ENCODE measurements at places on chromosomes 6 and 20. TPM values are rescaled to one million over a fixed set of nuclear protein-coding genes. Genes with fewer than 3 reads are reported as not detected.

The OR2H1 gene
- not detected for total RNA-seq

The ASIP gene
- total RNA-seq: not detected

The DHX16 gene
- 29.3 TPM for total RNA-seq

The TMEM14B gene
- total RNA-seq: 52.8 TPM

The BCAS1 gene
- 0.31 TPM for total RNA-seq

The FHL5 gene
- not detected for total RNA-seq

The L3MBTL3 gene
- total RNA-seq: 19.2 TPM

The WFDC10B gene
- not detected for total RNA-seq

The PHF20 gene
- 40.1 TPM for total RNA-seq

The TBP gene
- total RNA-seq: 14.2 TPM

The SNAP25 gene
- total RNA-seq: 3.9 TPM

The FAM184A gene
- total RNA-seq: 2.0 TPM

The PET117 gene
- 10.7 TPM for total RNA-seq

The KCNQ2 gene
- 11.5 TPM for total RNA-seq

The SLC22A1 gene
- 3.2 TPM for total RNA-seq

The UBD gene
- total RNA-seq: 13.2 TPM

The PTPRA gene
- 50.1 TPM for total RNA-seq

The PLA2G7 gene
- 0.48 TPM for total RNA-seq

The PRL gene
- total RNA-seq: not detected

The GMNN gene
- 13.0 TPM for total RNA-seq

The POU5F1 gene
- total RNA-seq: 6.3 TPM

The ANGPT4 gene
- total RNA-seq: 0.12 TPM

The REM1 gene
- not detected for total RNA-seq

The BMP2 gene
- 9.2 TPM for total RNA-seq

The HCK gene
- total RNA-seq: 0.53 TPM

The FKBP1C gene
- total RNA-seq: 0.32 TPM

The SERPINB6 gene
- total RNA-seq: 75.3 TPM

The HCRTR2 gene
- total RNA-seq: 0.36 TPM

The IYD gene
- total RNA-seq: not detected

The TCP11 gene
- total RNA-seq: not detected

The PPP1R16B gene
- total RNA-seq: 0.41 TPM

The HMGA1 gene
- 199 TPM for total RNA-seq

The ZNF165 gene
- 0.48 TPM for total RNA-seq

The TNF gene
- 0.79 TPM for total RNA-seq

The DTNBP1 gene
- total RNA-seq: 11.6 TPM

The CCN6 gene
- not detected for total RNA-seq

The EBF4 gene
- total RNA-seq: 4.1 TPM

The GRM1 gene
- 0.07 TPM for total RNA-seq

The PHACTR3 gene
- total RNA-seq: 0.14 TPM

The APOM gene
- total RNA-seq: 0.89 TPM

The ARMC2 gene
- total RNA-seq: 5.2 TPM

The PKIB gene
- total RNA-seq: 64.1 TPM

The AIF1 gene
- not detected for total RNA-seq

The BTN1A1 gene
- not detected for total RNA-seq
